ENCODE measurements at places on chromosomes 1 and 21. TPM values are rescaled to one million over a fixed set of nuclear protein-coding genes. Genes with fewer than 3 reads are reported as not detected.

Gene HES3
- not detected for total RNA-seq

Gene TEDDM1
- total RNA-seq, result not detected

Gene IL6R
- 11.8 TPM for total RNA-seq

Gene CRP
- not detected for total RNA-seq

Gene KLHDC8A
- total RNA-seq, result 0.24 TPM

Gene NBPF10
- total RNA-seq, result 0.89 TPM

Gene SLAMF6
- 0.19 TPM for total RNA-seq

Gene CCDC30
- 0.63 TPM for total RNA-seq

Gene ITLN2
- 6.3 TPM for total RNA-seq

Gene ETS2
- 31.4 TPM for total RNA-seq

Gene ZNF124
- 22.6 TPM for total RNA-seq

Gene TMEM183A
- 39.1 TPM for total RNA-seq

Gene CCDC190
- total RNA-seq, result 0.33 TPM

Gene EEIG2
- 7.4 TPM for total RNA-seq

Gene CFHR5
- not detected for total RNA-seq

Gene SLAMF9
- total RNA-seq, result not detected

Gene PADI4
- total RNA-seq, result 0.19 TPM
